CD4-positive, alpha-beta T cell treated with Interleukin-21 for 1 hour (primary cell): ENCODE measurements at places on chromosomes 4 and X.

DNA sequence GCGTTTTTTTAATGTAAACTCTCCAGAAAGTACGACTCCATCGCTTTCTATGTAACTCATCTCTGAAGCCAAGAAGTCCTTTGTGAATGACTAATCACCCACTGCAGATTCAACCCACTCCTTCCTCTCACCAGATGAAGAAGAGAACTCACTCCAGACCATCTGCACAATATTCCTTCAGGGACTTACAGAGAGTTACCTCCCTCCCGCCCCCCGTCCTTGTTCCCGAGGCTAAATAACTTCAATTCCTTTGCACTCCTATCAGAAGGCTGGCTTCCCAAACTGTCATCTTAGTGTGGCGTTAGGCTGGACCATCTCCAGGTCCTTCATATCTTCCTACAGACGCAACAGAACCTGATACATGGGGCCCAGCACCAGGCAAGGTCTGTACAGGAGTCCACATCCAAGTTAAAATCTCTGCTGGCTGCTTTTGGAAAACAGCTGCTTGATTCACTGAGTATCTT, 82.4 kb downstream of the AFAP1 start:
- no peak for DNase-seq

DNA sequence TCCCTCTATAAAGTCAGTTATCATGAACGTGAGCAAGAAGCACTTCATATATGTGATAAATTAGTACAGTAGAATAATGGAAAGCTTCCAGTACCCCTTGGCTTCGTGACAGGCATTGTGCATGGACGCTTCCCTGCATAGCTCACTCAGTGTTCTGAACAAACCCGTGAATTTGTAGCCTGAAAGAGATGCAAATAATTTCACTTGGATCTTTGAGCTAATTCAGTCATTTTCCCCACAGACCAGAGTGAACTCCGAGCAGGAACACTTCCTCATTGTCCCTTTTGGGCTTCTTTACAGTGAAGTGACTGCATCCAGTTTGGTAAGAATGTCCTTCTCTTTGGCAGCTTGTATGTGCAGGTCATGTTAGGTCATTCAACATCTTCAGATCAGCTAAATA, 50.1 kb downstream of the ADD1 start:
- no peak for DNase-seq

DNA sequence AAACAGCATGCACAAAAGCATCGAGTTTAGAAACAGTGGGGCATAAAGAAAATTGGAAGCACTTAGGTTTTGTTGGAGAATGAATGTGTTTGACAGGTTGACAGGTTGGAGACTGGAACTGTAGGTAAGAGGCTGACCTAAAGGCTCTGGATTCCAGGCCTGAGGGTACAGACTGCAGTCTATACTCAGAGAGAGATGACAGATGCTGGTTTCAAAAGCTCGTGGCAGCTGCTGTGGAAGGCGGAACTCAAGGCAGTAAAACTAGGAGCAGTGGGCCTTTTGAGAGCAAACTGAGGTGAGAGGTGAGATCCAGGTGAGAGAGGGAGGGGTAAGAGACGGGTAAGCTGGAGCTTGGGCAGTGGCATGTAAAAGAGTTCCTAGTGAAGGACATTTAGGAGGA, 415.2 kb downstream of the TRIML1 start:
- no peak for DNase-seq

DNA sequence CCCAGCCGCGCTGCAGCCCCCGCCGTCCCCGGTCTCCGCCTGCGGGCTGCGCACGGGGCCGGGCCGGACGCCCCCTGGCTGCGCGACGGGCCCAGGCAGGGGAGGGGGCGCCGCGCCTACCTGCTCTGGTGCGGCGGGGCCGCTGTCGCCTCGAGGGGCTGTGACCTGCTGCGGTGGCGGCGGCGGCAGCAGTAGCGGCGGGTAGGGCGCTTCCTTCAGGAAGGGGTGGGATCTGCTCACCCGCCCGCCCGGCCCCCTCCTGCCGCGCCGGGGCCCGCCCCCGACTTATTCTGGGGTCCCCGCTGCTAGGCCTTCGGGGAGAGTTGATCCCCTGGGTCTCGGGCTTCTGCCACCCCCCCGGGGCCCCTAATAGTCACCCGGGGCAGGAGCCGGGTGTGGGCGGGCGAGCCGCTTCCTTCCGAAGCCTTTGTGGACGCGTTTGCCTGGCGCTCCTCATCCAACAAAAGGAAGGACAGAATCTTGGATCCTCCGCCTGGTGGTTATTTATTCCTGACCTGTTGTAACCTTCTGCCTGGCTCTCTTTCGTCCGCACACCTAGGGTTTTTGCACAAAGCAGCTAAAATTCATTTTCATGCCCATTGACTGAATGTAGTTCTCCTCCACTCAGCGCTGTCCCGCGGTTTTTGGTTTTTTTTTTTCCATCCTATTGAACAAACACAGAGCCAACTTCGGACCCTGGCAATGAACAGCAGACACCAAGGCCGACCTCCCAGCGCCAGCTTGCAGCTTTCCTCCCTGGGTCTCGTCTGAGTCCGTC, at the start of gene TMEM150C:
Gene TMEM150C (minus strand): TSS at position 203 of the 778 bp plus-strand sequence. CDS start 57,331 bp downstream, outside the sequence.
- no peak for DNase-seq

DNA sequence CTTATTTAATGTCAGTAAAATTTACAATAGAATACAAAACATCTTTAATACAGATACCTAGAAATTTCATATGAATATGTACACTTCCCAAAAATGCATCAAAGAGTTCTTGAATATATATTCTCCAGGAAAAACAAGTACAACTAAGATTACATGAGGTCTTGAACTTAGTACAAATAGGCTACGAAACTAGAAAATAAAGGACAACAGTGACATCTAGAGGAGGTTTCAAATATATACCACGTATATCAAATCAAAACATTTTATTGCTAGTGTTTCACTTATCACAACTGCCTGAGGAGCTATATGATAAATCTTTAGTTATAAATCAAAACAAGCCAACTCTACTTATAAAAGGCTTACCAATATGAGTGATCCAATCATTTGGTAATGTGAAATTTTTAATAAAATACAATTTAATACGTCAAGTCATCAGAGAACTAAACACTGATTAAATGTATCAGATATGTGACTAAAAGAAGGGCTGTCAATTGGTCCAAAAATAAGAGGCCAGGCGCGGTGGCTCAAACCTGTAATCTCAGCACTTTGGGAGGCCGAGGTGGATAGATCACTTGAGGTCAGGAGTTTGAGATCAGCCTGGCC, 36.6 kb downstream of the ANAPC10 start:
- DNase-seq, result peak; percentile 58

DNA sequence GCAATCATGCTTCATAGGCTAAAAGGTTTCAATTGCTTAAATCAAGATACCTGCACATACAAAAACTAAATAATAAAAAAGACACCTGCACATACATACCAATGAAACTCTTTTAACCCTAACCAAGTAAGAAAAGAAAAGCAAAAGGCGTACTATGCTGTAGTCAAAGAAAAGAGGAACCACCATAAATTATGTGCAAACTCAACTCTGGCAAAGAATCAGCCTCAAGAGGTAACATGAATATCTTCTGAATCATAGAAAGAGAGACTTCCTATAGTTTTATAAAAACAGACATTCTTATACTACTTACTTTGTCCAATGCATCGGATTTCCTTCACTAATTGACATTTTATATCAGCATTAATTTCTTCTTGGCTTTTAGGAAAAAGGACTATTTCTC, 29.3 kb downstream of the MMGT1 start:
- DNase-seq, result no peak

- no peak for DNase-seq
Measured at GRCh38 chrX:135397652-135398051, 24.1 kb upstream of the SMIM10L2A start.

DNA sequence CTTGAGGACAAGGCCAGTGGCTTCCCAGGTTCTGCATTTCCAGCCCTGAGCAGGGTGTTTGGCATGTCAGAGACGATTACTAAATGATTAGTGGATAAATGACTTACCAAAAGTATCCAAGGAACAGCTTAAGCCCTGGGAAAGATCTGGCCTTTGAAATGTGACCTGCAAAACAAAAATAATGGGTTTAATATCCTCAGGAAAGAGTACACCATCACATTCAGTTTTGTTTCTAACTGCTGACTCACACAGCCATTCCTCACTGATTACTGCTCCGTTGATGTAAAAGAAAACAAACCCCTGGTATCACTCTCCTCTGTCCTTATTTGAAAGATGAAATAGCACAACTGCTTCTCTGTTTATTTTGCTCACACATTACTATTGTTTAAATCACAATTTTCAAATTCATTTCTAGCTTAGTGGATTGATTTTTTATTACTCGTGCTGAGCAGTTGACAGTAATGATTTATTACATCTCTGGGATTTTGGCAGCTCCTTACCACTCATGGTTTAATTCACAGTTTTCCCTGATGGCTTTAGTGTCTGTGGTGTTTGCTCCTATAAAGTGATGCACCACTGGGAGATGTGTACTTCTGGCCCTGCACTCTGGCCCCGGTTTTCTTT, 117.0 kb downstream of the CBLL2 start:
- DNase-seq, result no peak

DNA sequence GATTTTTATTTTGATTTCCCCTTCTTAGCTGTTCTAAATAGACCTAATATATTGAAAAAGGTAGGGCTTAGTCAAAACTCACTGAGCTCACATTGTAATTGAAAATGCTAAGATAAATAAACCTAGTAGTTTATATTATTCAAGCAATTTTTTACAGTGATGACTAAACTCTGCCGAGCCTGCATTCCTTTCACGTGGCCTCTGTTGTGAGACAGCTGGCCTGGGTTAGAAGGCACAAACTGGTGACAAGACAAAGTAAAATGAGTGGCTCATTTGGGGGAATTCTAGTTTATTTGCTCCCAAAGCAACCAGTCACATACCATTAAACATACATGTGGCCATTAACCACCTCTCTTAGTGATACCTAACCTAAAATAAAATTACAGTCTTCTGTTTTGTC, 169.4 kb upstream of the TEX13C start:
- DNase-seq, result no peak

GRCh38 chrX:140525448-140525847, 20.6 kb upstream of the SOX3 start:
- no peak for DNase-seq

DNA sequence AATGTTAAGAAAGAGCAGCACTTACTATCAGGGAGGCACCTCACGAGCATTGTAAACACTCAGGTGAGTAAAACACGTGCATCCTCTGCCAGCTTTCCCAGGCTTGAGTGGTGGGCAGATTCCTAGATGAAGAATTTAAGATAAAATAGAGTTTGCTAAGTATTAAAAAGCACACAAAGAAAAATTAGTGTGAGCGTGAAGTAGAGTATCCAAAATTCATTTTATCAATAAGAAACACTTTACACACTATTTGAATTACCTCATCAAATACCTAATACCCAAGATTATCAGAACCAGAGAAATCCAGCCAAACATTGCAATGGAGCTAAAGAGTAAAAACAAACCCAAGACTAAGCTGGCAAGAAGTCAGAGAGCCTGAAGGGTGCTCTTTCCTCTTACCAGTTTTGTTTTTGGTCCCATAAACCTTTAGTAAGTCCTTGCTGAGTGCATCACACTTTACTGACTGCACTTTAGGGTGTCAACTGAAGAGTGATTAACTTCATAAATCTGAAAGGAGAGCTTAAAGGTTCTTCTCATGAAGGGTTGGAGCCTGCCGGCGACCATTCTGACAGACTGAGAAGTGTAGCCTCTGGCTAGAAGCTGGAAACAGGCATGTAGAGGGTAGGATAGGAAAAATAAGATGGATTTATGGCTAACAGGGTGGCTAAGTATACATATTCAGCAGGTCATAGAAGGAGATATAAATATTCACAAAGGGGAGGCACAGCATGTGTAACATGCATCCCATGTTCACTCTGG, 151.1 kb downstream of the SLC7A11 start:
- no peak for DNase-seq

- no peak for DNase-seq
Measured at GRCh38 chrX:139023531-139023930, 312.0 kb upstream of the FGF13 start.

- no peak for DNase-seq
Measured at GRCh38 chr4:143575331-143575730, 61.8 kb downstream of the SMARCA5 start.

- peak; percentile 59 for DNase-seq
Measured at GRCh38 chr4:3442959-3443749, 1.4 kb downstream of the HGFAC start.

- no peak for DNase-seq
Measured at GRCh38 chr4:138507522-138507921, 265.4 kb upstream of the SLC7A11 start.

GRCh38 chr4:150325872-150326271, 247.6 kb downstream of the DCLK2 start:
- DNase-seq, result no peak

DNA sequence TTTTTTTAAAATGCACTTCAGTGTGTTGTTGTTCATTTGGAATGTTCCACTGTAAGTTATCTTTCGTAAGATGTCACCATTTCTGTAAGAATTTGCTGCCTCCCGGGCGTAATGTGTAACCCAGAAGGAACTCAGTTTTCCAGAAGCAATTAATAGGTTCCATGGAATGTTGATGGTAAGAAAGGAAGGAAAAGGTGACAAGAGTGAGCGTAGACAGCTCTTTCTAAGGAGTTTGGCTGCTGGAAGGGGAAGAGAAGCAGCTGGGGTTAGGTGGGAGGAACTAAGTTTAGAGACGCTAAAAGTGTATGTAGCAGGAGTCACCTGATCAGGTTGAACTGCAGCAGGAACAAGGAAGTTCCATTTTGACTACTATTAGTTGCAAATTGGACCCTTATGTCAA, 35.9 kb downstream of the PNMA5 start:
- DNase-seq, result no peak

DNA sequence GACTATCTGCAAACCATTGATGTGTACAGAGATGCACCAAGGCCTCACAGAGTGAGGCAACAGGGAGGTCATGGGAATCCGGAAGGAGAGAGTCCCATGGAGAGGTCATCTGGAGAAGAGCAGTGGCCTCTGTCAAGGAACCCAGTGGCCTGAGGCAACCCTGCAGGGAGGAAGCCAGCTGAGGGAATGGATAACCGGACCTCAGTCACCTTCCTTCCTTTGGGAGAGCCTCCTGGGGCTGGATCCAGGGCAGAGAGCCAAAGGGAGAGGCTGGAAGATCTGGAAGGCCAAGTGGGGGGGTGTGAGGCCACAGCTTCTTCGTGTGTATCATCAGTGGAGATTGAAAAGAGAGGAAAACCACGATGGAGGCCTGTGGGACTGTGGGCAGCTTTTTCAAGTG, 24.3 kb upstream of the CD38 start:
- no peak for DNase-seq

- DNase-seq, result no peak
Measured at GRCh38 chr4:66568001-66568400, 897.7 kb upstream of the EPHA5 start.

DNA sequence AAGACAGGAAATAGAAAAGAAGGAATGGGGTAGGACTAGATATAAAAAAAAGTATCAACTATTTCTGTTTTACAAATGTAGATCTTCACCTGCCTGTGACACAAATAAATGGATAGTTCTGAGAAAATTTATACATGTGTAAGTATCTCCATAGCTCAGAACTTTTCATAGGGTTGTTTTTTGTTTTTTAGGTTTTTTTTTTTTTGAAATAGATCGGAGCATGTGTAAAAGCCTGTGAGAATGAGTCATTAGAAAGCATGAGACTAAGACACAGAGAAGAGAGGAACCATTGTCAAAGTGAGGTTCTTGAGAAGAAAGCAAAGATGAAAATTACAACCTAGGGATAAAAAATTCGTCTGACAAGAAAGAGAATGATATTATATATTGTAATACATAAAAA, 481.6 kb downstream of the PABPC4L start:
- no peak for DNase-seq

GRCh38 chrX:132488180-132488705, 595 bp downstream of the MBNL3 start:
- peak; percentile 42 for DNase-seq
